Adipose tissue (tissue), 3 donors: ENCODE measurements at places on chromosomes 6 and 20. TPM values are rescaled to one million over a fixed set of nuclear protein-coding genes. Genes with fewer than 3 reads are reported as not detected.

The OXT gene
- 1.9 TPM for polyA plus RNA-seq

The SRPK1 gene
- 11.0 TPM for polyA plus RNA-seq

The FOXQ1 gene
- 0.34 TPM for polyA plus RNA-seq

The HIVEP2 gene
- polyA plus RNA-seq, result 10.7 TPM

The GJA10 gene
- not detected for polyA plus RNA-seq

The KIF13A gene
- 26.8 TPM for polyA plus RNA-seq

The CST7 gene
- polyA plus RNA-seq, result 35.0 TPM

The BTN1A1 gene
- polyA plus RNA-seq, result not detected

The SLC52A3 gene
- 0.62 TPM for polyA plus RNA-seq

The LBP gene
- 2.9 TPM for polyA plus RNA-seq

The PMEPA1 gene
- polyA plus RNA-seq, result 22.1 TPM

The MYH7B gene
- 0.76 TPM for polyA plus RNA-seq

The OR12D3 gene
- not detected for polyA plus RNA-seq

The GNMT gene
- 267 TPM for polyA plus RNA-seq

The PLG gene
- polyA plus RNA-seq, result not detected

The OR2J3 gene
- not detected for polyA plus RNA-seq

The GPR31 gene
- polyA plus RNA-seq, result not detected

The UNC5CL gene
- polyA plus RNA-seq, result 11.0 TPM

The HSPA12B gene
- polyA plus RNA-seq, result 31.8 TPM

The SNX21 gene
- 48.6 TPM for polyA plus RNA-seq

The NDUFAF5 gene
- 8.1 TPM for polyA plus RNA-seq

The EGFL8 gene
- polyA plus RNA-seq, result 49.7 TPM
